ENCODE measurements at places on chromosomes 7 and 10.

DNA sequence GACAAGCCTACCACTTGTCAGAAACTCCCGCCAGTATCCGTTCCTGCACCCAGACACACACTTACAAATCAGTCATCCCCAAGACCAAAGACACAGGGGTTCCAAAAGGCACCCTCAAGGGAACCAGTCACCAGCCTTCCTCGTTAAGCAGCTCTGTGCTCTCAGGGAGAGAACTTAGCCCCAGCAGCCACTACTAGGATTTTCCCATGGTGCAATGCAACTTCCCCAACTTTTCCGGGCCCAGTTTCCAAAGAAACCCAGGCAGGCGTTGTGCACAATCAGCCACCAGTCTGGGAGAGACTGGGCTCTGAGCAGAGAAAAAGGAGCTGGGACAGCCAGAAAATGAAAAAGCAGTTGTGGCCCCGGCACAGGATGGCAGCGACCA lies 1.2 kb downstream of the DLG5 start:
- DNase-seq = no peak

DNA sequence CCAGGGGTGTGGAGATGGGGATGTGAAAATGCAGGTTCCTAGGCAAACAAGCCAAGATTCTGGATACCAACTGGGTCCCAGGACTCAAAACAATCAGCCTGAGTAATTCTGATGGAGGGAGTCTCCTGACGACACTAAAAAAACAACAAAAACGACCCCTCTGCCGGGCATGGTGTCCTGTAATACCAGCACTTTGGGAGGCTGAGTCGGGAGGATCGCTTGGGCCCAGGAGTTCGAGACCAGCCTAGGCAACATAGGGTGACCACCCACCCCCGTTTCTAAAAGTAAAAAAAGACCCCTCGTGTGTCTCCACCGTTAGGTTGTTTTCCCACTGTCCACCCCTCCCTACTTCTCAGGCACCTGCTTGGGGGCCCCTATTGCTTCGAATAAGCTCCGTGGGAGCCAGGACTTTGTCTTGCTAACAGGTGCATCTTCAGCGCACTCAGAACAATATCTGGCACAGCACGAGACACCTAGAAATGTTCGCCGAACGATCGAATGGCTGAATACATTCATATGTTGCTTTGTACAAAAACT lies 743 bp upstream of the NRF1 start:
- no peak for DNase-seq

DNA sequence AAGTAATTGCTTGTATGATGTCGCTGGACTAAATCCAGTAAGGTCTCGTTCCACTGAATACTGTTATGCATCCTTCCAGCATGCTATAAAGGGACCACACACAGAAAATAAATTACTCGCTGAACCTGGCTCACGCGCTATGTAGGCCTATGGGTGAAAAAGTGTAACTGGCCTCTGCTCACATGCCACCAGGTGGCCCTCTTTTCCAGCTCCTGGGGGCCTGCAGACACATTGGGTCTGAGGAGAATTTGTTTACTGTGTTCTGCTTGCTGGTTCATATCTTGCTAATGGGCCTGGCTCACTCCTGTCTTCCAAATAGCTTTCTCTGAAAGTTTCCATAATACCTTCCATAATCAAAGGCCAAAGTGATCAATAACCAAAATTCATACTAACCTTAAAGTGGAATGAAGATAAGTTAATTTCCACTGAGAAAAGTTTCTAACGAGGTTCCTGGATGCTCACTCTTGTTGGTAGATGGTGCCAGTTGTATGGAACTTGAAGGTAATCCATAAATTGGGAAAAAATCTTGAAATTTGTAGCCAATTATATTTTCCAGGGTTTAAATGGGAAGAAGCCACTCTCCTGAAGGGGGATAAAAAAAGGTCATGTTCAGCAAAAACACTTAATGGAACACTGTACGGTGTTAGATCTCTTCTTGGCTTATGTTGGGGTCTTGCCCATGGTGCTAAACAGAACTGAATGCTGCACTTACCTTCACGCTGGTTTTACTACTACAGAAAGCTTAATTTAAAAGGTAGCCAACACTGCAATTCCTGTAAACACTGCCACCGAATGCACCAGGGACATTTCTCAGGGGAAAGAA lies 27.0 kb upstream of the ZPBP start:
- no peak for DNase-seq

- DNase-seq = no peak
These were observed 8.1 kb upstream of the SGCE start for GRCh38 chr7:94664023-94664422.

- peak; percentile 92 for DNase-seq
These were observed 11.5 kb upstream of the AKR1B10 start for GRCh38 chr7:134515569-134516468.

DNA sequence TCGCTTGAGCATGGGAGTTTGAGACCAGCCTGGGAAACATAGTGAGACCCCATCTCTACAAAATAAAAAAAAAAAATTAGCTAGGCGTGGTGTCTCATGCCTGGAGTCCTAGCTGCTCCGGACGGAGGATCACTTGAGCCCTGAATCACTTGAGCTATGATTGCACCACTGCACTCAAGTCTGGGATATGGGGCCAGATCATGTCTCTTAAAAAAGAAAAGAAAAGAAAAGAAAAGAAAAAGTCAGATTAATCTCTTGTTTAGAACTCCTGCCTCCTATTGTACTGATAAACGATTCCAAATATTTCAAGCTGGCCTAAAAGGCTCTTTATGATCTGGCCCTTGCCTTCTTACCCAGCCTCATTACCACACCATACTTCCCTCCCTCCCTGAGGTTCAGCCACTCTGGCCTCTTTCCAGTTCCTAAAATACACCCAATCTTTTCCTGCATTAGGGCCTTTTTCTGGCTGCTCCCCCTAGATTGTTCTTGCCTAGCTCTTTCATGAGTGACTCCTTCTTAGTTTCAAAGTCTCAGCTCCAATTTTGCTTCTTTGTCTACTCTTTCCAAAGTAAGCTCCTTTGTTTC lies 41.7 kb downstream of the VCL start:
- no peak for DNase-seq

GRCh38 chr7:40889539-40889938 lies 754.7 kb downstream of the SUGCT start:
- DNase-seq = no peak

DNA sequence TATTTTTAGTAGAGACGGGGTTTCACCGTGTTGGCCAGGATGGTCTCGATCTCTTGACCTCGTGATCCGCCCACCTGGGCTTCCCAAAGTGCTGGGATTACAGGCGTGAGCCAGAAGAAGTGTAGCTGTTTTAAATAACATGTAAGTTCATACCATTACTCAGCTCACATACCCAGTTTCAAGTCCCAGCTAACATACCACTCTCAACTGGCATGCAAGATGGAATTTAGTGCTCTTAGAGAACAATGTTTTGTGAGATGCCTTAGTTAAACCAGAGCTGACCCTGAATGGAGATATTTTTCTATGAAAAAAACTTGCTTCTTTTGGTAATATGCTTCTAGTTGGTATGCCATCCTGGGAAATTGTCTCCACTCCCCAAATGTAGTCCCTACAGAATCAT lies 37.3 kb downstream of the HBP1 start:
- DNase-seq = no peak

- no peak for DNase-seq
These were observed 475.1 kb downstream of the PARD3 start for GRCh38 chr10:34339816-34340553.

GRCh38 chr7:105521027-105521716 lies 899 bp downstream of the PUS7 start:
- DNase-seq = peak; percentile 53

DNA sequence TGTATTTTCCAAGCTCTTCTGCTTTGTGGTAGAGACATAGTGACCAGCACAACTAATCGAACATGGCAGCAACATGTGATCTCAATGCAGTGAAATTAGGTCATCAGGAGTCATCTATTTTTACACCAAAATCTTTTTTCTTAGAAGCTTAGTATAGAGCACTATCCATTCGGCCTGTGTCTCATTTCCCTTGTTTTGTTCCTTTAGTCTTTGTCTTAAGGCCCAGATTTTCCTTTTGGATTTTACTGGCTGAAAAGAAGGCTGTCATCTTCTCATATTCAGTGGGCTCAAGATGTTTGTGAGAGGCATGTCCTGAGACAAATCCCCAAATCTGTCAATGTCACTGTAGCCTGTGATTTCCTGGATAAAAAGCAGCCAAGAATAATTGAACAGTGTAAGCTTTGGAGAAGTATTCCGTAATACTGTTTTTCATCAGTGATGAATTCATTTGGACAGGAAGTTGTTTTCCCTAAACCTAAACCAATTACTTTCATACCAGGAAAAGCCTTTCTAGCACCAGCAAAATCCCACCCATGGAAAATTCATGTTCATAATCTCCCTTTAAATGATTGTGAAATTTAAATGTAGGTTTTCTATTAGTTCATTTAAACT lies 55.2 kb downstream of the MAGI2 start:
- DNase-seq = no peak

- DNase-seq = no peak
These were observed 578 bp downstream of the ZNF713 start for GRCh38 chr7:55887821-55888247.

- DNase-seq = no peak
These were observed 73.0 kb downstream of the XRCC2 start for GRCh38 chr7:152602962-152603361.

DNA sequence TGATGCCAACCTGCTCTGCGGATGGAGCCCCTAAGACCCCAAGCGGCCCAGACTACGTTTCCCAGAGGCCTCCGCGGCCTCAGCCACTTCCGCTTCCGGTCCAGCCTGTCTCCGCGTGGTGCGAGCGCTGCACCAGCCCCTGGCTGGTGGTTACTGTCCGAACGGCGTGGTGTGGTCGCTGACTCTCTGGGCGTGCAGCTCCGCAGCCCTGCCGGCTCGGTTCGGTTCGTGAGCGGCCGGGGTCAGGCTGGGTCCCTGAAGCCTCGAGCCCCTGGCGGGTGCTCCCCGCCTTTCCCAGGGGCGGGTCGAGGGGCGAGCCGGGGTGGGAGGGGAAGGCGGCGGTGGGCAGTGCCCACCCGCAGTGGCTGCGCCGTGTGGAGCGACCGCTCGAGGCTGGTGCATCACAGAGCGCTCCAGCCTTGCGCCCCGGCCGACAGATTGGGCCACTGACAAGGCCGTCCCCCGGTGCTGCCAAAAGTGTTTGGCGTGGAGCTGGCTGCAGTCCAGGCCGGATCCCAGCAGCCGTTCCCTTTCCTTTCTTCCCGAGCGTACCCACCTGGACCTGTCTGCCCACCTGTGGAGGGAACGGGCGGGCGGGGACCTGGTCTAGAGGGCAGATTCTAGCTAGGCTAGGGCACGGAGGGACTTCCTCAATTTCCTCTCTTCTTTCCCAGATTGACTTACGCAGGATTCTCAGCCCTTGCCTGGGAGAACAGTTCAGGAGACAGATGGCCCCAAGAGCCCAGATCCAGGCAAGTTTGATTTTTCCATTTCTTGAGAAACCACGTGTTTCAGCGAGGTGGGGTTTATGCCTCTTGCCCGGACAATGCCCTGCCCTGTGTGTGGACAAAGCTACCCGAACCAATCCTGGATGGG lies at the start of gene ZNF485:
Gene ZNF485, plus strand, starts transcription at position 116 of the 876 bp plus-strand sequence. Its CDS starts 613 bp downstream, at position 729.
- peak; percentile 54 for DNase-seq

DNA sequence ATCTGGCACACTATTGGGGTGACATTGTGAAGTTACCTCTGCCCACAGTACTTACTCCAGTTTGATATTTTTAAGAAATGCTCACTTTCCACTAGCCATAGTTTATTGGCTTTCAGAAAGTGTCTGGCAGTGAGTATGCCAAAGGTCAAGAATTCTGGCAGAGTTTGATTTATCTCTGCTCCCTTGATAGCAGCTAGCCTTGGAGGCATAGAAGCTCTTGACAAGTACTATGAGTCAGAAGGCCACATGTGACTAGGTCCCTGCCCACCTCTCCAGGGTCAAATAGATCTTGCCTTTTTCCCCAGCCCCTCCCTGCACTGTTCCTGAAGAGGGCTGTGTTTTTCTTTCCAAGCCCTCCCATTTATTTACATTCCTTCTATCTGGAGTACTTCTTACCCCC lies 202.2 kb downstream of the AUTS2 start:
- peak; percentile 54 for DNase-seq

GRCh38 chr7:140696024-140696679 lies 356 bp upstream of the NDUFB2 start:
- peak; percentile 98 for DNase-seq

DNA sequence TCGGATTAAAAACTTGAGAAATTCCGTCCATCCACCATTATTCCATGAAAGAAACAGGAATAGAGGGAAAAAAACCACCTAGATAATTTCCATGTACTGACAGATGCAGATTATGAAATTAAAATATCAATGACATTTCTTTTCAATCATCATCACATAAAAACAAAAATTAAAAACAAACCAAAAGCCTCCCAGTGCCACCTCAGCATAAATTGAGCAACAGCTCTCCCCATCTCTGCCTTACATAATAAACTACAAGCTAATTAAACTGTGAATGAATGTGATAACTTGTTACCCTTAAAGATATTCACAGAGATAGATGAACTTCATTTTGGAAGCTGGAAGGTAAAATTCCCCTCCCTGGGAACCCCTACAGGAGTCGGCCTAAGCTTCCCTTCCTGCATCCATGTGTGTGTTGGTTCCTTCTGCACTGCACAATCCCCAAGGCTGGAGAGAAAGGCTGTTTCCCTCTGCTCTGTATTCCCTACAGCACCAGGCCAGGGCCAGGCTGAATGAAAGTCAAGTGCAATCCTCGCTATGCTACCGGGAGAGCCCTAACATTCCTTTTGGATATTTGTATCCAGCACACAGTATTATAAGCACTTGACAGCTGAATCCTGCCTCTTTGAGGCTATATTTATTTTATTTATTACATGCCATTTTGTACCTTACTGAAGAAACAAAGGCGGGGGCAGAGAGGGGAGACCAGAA lies 8.1 kb downstream of the CCDC6 start:
- DNase-seq = no peak

GRCh38 chr7:156616269-156617202 lies 24.0 kb upstream of the RNF32 start:
- DNase-seq = no peak

DNA sequence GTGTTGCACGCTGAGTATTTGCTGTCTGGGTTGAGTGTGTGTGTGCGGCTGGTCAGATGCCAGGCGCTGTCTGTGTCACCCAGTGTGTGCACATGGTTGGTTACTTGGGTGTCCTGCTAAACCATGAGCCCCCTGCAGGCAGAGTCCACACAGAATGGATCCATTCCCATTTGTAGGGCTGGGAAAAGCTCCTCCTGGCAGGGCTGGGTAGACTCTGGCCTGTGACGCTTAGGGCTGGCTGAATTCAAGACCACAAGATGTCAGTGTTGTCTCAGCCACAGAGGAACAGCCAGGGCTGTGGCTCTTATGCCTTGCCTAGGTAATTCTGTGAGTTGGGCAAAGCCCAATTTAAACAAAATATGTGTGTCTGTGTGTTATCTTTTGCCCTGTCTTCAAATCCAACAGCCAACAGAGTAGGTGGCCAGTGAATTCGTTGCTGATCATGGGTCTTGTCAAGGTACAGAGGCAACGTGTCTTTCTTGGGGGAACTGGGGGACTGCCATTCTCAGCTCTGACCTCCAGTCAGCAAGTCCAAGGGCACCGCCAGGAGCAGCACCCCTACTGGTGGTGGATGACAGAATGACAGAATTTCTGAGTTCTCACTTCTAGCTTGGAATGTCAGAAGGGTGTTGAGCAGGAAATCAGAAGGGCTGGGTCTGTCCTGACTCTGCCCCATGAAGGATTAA lies 285.1 kb downstream of the CCSER2 start:
- DNase-seq = peak; percentile 18

- no peak for DNase-seq
These were observed 40.6 kb downstream of the STAM start for GRCh38 chr10:17684537-17684936.
